ENCODE measurements at places on chromosomes 4 and X.

DNA sequence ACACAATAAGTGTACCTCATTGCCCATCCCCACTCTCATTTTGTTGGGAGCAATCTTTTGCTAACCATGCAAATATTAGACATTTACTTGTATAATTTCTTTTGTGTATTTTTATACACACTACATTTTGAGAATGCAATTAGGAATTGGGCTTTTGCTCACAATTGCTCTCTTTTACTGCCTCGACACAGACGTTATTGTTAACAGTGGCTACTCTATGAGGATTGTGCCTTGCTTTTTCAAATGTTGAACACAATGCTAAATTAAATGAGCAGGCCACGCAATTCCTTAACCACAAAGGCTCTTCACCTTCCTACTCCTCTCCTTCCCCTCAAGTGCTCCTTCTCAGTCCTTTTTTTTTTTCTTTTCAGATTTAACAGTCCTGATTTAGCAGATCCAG lies 42.8 kb upstream of the HPF1 start:
- no peaks in the 10 kb centered on the region for H3K36me3 ChIP-seq
- H3K27ac ChIP-seq: no peak overlapping the region
- no peak overlapping the region for H3K4me3 ChIP-seq
- H3K27me3 ChIP-seq: no peaks in the 10 kb centered on the region
- no peaks in the 10 kb centered on the region for H3K4me1 ChIP-seq

- no peak overlapping the region for H3K27ac ChIP-seq
- H3K4me3 ChIP-seq: no peak overlapping the region
- H3K36me3 ChIP-seq: no peaks in the 10 kb centered on the region
- no peaks in the 10 kb centered on the region for H3K27me3 ChIP-seq
- no peak for DNase-seq
- no peaks in the 10 kb centered on the region for H3K4me1 ChIP-seq
Observed at GRCh38 chr4:174709526-174709925, 119.5 kb downstream of the GLRA3 start.

GRCh38 chrX:150715184-150715583 lies 22.0 kb downstream of the MTMR1 start:
- H3K27ac ChIP-seq: peak overlapping the region; percentile 18
- H3K4me1 ChIP-seq: peaks cover 3% of the 10 kb centered on the region
- no peaks in the 10 kb centered on the region for H3K27me3 ChIP-seq
- no peaks in the 10 kb centered on the region for H3K36me3 ChIP-seq
- H3K4me3 ChIP-seq: no peak overlapping the region
- DNase-seq: peak; percentile 16

DNA sequence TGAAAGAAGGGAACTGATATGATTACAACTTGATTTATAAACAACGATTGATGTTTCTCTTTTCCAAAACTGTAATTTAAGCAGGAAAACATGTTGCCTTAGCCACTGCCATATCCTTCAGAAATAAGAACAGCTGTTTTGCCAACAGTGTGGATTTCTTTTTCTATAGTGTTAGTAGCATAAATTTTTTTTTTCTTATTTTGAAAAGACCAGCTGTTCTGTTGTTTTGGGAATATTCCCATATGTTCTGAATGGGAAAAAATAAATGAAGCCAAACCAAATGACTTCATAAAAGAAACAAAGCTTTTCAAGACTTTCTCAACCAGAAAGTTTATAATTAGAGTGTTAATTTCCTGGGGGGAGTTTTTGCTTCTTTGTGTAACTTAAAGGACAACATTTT lies 83.9 kb upstream of the ARHGAP24 start:
- no peak overlapping the region for H3K4me3 ChIP-seq
- no peaks in the 10 kb centered on the region for H3K27me3 ChIP-seq
- no peaks in the 10 kb centered on the region for H3K4me1 ChIP-seq
- peak; percentile 2 for DNase-seq

DNA sequence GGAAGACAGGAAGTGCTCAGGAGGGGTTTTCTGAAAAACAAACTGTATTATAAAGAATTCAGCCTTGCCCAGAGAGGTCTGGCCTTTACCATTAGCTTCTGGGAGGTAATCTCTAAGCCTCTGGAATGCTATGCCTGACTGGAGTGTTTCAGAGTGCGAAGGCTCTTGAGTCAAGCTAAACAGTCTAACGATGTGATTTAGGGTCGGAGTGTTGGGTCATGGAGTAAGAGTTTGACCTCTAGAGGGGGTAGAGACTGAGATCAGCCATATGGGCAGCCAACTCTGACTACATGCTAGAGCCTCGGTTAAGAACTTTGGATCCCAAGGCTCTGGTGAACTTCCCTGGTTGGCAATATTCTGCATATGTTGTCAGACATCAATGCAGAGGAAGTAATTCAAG lies 15.0 kb downstream of the BOD1L1 start:
- no peak overlapping the region for H3K27ac ChIP-seq
- peaks cover 35% of the 10 kb centered on the region for H3K36me3 ChIP-seq
- no peak for DNase-seq
- no peaks in the 10 kb centered on the region for H3K27me3 ChIP-seq
